ENCODE measurements at places on chromosomes 1 and 21. TPM values are rescaled to one million over a fixed set of nuclear protein-coding genes. Genes with fewer than 3 reads are reported as not detected.

GRCh38 chr1:237562242-237562823 is 328.4 kb downstream of the ZP4 start:
- DNase-seq: no peak

Gene ASTN1
- total RNA-seq: 7.7 TPM

Gene OR2L8
- total RNA-seq: 0.61 TPM

GRCh38 chr21:35801391-35801790 is 258.9 kb downstream of the SETD4 start:
- no peak for DNase-seq

- DNase-seq: no peak
Measured at GRCh38 chr1:193606035-193606434, 419.6 kb upstream of the B3GALT2 start.
